Stimulated activated naive CD4-positive, alpha-beta T cell treated with Interleukin-2 at 50 U/mL for 16 hours (primary cell): ENCODE measurements at places on chromosomes 4 and X.

- no peak for DNase-seq
Measured at GRCh38 chr4:156293657-156294297, 340.1 kb upstream of the CTSO start.

DNA sequence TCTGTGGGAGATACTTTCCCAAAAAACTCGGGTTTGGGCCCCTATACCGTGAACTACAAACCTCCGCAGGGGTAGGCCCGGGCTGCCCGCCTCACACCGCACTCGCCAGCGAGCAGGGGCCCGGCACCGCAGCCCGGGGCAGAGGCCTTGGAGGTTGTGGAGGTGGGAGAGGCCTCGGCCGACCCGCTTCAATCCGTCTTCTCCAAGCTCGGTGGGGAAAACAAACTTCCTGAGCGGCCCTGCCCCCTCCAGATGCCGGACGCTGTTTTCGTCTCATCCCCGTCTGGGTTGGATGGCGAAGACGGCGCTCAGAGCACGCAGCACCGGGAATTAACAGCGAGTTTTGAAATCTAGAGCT lies 442 bp upstream of the MCUB start:
- DNase-seq, result peak; percentile 54

GRCh38 chrX:13283512-13283911 lies 36.3 kb downstream of the ATXN3L start:
- DNase-seq, result no peak

GRCh38 chr4:33722800-33723516 lies 2521.4 kb downstream of the ARAP2 start:
- DNase-seq, result no peak

DNA sequence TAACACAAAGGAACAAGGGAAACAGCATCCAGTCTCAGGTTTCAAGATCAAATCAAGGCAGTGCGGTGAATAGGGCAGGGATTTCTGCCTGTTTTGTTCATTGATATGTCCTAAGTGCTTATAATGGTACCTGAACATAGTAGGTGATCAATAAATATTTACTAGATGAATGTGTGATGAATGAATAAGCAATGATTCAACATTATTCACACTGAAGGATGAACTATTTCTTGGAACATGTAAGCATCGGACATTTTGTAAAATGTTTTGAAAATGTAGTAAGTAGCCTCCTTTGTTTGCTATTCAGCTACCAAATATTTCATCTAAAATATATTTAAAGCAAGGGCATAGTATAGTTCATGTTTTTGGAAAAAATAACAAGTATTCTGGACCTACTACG lies 67.8 kb downstream of the USP38 start:
- DNase-seq, result no peak

DNA sequence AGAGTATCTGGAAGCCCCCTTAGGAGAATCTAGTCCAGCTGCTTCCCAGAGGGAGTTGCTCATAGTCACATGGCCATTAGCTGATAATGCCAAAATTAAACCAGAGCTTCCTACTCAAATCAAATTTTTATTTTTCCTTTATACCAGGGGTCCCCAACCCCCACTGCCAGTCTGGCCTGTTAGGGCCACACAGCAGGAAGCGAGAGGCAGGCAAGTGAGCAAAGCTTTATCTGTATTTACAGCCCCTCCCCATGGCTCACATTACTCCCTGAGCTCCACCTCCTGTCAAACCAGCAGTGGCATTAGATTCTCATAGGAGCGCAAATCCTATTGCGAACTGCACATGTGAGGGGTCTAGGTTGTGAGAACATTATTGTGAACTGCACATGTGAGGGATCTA lies 19.2 kb upstream of the TNIP3 start:
- no peak for DNase-seq

DNA sequence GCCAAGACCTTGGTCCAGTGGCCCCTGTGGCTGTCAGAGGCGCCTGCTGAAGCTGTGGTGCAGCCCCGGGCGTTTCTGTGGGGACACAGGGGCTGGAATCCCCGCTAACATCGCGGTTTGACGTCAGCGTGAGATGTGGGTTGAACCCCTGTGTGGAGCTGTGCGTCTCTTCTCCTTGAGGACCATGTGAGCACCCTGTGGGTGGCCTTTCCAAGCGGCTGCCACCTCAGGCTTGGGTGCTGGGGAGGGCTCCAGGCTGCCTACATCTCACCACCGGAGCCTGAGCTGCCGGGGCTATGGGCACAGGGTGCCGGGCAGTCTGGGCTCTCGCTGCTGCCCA lies 27.7 kb downstream of the UVSSA start:
- DNase-seq, result no peak

GRCh38 chrX:37754516-37754915 lies 25.3 kb upstream of the CYBB start:
- DNase-seq, result no peak

DNA sequence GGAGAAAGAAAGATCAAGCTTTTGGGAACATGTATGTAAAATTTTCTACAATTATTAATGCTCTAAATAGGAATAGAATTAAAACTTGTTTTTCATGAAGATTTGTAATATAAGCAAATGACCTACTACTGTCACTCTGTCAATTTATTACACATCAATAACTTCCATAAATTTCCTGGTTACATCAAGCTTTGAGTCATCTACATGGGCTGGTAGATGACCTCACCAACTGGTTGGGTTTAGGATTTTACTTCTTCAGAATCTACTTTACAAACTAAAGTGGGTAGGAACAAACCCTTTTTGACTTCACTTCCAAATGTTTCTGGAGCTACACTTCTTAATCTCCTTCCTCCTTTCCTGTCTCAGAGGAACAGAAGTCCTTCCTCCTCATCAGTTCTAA lies 12.0 kb upstream of the LRAT start:
- DNase-seq, result no peak

- no peak for DNase-seq
Measured at GRCh38 chr4:114296126-114296525, 302.5 kb upstream of the UGT8 start.

GRCh38 chr4:34534916-34535315 lies 1709.4 kb downstream of the ARAP2 start:
- DNase-seq, result no peak

- no peak for DNase-seq
Measured at GRCh38 chrX:37485429-37485828, 86.0 kb upstream of the LANCL3 start.

GRCh38 chr4:163166041-163166579 lies 580 bp downstream of the NAF1 start:
- DNase-seq, result peak; percentile 38

GRCh38 chrX:30831082-30831481 lies 58.0 kb downstream of the TAB3 start:
- peak; percentile 9 for DNase-seq

DNA sequence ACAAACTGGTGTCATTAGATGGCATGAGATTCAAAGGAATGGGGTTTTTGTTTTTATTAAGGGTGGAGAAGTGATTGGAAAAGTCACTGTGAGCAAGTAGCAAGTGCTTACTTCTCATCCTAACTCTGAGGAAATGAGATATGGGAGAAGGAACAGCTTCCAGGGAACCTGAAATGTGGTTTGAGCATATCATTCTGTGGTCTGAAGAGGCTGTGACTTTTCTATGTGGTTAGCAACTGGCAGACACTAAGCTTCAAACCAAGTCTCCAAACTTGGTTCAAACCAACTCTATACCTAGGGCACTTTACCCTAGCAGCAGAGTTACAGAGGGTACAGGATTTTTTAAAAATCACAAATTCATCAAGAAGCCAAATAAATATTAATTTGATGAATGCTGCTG lies 58.2 kb downstream of the DCLK2 start:
- DNase-seq, result no peak

GRCh38 chrX:97471071-97471470 lies 587.4 kb downstream of the RPA4 start:
- no peak for DNase-seq

- no peak for DNase-seq
Measured at GRCh38 chr4:107037199-107037584, 1.1 kb upstream of the DKK2 start.

GRCh38 chr4:4425696-4426095 lies 38.8 kb downstream of the NSG1 start:
- no peak for DNase-seq

DNA sequence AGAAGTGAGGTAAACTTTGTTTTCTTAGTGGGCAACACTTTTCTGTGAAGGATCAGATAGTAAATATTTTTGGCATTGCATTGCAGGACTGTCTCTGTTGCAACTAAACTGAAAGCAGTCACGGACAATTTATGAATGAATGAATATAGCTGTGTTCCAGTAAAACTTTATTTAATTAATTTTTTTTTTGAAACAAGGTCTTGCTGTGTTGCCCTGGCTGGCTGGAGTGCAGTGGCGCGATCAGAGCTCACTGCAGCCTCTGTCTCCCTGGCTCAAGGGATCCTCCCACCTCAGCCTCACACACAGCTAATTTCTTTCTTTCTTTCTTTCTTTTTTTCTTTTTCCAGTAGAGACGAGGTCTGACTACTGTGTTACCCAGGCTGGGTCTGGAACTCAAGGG lies 15.8 kb downstream of the RBM10 start:
- no peak for DNase-seq

DNA sequence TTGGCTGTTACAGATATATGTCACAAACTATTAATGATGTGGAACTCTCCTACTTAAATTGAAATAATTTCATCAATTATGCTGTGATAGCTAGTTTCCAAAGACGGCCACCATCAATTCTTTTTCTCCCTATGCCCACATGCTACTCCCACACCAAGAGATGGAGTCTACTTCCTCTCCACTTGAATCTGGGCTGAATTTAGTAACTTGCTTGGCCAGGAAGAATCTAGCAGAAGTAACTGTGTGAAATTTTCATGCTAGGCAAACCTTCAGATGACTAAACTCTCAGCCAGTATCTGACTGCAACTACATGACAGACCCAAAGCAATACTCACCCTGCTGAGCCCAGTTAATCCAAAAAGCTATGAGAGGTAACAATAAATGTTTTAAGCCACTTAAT lies 3.2 kb downstream of the SEPSECS start:
- no peak for DNase-seq

DNA sequence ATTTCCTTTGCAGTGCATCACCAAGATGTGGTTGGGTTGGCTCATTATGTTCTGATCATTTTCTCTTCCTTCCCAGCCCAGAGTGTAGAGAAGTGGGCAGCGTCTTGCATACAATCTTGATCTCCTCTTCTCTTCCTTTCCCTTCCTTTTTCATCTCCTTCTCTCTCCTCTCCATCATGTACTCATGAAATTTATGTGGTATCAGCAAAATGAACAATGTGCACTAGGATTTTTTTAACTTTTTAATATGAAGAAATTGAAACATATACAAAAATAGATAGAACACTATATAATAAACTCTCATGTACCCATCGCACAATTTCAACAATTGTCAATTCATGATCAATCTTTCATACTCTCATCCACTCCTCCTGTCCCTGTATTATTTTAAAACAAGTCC lies 593.5 kb downstream of the BCOR start:
- DNase-seq, result no peak

- DNase-seq, result no peak
Measured at GRCh38 chrX:145178268-145178667, 69.0 kb upstream of the SPANXN1 start.

GRCh38 chr4:138205531-138206233 lies 36.5 kb downstream of the SLC7A11 start:
- DNase-seq, result no peak

DNA sequence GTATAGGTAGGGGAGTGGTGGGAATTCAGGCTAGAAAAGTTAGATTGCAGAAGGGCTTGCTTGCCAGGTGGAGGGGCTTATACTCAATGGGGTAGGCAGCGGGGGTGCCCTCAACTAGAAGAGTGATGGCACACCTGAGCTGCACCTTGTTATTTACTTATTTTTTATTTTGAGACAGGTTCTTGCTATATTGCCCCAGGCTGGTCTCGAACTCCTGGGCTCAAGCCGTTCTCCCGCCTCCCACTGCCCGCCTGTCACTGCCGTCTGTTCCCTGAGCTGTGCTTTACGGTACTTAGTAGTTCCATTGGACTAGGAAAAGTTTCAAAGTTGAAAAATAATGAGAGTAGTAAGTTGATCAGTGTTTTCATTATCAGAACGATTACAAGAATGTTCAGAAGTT lies 2.0 kb downstream of the ZFX start:
- DNase-seq, result no peak

GRCh38 chrX:28889591-28890090 lies 302.4 kb downstream of the IL1RAPL1 start:
- DNase-seq, result no peak

DNA sequence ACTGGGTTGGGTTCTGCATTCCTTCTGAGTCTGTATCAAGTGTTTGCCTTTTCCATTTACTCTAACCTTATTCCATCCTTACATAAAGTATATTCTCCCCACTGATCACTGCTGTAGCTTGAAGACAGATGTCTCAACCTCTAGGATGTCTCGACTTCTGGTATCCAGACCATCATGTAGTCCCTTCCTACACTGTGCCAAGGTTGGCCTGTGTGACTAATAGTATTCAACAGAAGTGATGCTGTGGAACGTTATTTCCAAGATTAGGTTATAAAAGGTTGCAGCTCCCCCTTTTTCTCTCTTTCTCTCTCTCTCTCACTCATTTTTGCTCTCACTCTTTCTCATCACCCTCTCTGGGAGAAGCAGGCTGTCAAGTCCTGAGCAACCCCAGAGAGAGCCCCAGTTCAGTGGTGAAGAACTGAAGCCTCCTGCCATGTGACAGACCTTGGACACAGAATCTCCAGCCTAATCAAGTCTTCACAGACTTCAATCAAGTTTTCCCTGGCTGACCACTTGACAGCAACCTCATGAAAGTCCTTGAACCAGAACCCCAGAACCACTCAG lies 75.4 kb downstream of the PRDM5 start:
- no peak for DNase-seq

DNA sequence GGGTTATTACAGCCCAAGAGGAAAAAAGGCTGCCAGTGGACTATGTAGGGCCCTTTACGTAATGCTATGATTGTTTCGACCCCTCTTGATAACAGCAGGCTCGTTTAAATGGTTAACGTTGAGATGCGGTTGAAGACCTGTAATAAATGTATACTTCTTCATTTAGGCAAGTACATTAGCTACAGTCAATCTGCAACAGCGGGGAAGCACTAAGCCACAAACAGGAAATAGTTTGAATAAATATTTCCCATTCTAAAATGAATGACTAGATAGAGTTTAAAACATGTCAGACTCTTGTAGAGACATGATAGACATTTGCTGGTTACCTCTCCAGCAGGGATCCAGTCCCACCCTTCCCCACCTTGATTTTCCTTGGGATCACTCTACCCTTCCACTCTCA lies 38.1 kb upstream of the STIM2 start:
- DNase-seq, result no peak

- DNase-seq, result no peak
Measured at GRCh38 chr4:105994061-105994460, 98.8 kb downstream of the NPNT start.

- DNase-seq, result no peak
Measured at GRCh38 chrX:119482041-119482440, 13.8 kb downstream of the SLC25A5 start.

GRCh38 chr4:705278-706082 lies at the start of gene PCGF3:
PCGF3 (plus strand) TSS chr4:705832; CDS start chr4:733681, 27,849 bp downstream.
- DNase-seq, result peak; percentile 96
